ENCODE measurements at places on chromosomes 2 and 18.
A peak's percentile ranks its signal among the peaks of the same experiment; 100 is the strongest.

GRCh38 chr18:35683021-35683420 lies 101.5 kb downstream of the GALNT1 start:
- DNase-seq, result no peak

DNA sequence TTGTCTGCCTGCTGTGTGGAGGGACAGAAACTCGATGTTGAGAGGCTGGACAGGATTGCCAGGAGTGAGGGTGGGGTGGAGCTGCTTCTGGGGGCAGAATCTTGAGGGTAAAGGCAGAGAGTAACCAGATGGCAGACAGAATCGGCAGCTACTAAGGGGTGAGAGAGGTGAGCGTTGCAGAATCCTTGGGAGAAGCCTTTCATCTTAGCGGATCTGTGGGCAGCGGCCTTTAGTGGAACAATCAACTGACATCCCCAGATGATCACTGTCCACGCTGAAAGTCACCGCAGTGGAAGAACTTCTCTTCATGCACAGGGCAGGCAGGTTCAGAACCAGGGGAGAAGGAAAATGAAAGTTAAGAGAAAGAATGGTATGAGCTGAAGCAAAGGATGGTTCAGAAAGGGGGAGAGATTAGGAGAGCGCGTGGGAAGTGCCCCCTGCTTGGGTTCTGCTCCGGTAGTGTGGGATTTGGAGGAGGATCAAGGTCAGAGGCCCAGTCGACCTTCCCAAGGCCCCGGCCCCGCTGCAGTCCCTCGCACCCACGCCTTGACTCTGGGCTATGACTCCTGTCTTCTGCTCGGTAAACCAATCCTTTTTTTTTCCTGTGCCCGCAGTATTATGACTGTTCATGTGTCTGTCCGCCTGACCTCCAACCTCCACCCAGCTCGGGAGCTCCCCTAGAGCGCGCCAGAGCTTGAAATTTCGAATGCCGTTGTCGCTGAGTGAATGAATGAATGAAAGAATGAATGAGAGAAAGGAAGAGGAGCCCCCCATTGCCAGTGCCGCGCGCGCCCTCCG lies 584 bp downstream of the BOLA3 start:
- peak; percentile 29 for DNase-seq

DNA sequence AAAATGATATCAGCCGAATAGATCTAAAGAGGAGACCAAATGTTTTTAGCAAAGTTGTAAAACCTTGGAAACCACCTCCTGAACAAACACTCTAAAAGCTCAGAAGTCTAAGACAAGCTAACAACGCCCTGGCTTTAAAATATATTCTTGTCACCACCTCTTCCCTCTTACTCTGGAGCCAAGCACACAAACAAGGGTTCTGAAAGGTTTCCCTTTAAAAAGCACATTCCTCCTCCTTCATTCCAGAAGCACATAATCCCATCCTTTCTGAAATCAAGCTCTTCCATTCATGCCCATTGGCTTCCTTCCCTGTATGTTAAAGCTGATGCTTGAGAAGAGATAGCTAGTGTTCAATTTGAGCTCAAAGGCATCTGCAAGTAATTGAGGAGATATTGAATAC lies 382.0 kb downstream of the LNPK start:
- no peak for DNase-seq

- DNase-seq, result no peak
These were observed 282.6 kb downstream of the STK39 start for GRCh38 chr2:167964650-167965413.

- DNase-seq, result no peak
These were observed 13.7 kb downstream of the LDLRAD4 start for GRCh38 chr18:13232086-13232917.

- no peak for DNase-seq
These were observed 68.5 kb upstream of the FAM117B start for GRCh38 chr2:202566286-202566685.

Measured in ovary (tissue), 10 donors.